ENCODE measurements at places on chromosomes 12 and 14. TPM values are rescaled to one million over a fixed set of nuclear protein-coding genes. Genes with fewer than 3 reads are reported as not detected.

DNA sequence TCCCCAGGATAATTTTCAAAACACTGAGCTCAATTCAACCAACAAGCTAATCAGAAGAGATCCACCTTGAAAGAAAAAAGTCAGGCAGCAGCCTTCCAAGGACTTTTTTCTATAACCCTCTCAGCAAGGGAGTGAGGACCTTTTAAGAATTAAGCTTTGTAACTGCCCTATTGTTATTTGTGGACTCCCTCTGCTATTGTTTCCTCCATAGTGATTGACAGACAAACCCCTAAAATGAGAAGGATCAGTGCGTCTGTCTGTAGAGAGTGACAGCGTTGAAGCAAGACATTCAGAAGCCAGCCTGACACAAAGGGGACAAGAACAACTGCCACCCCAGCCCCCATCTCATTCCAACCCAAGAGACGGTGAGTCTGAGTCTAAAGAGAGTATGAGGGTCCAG lies 30.3 kb upstream of the BTG1 start:
- no peak for DNase-seq

DNA sequence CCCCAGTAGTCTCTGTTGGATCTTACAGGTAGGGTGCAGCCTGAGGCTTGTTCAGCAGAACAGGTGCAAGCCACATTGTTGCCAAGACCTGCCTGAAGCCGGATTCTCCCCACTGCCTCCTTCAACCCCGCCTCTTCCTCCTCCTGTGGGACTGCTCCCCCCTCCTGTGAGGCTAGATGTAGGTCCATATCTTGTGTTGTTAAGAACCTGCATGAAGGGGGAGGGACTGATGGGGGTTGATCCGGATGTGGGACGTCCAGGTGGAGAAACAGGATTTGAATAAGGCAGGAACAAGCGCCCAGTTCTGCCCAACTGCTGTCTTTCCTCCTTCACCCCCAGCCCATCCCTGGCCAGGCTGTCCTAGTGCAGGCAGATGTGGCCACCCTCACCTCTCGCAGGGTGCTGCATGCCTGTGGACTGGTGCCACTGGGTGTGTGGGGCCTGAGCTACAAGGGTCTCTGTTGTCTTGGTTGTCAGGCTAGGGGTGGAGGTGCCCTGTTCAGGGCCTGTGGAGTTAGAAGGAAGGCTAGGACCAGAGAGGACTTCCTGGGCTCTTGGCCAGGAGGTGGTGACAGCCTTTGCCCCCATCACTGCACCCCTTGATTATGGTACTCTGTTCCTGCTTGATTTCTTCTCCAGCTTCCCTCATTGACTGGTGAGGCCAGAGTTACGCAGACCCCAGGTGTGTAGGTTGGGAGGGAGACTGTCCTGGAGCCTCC lies 1.4 kb downstream of the NR4A1 start:
- no peak for DNase-seq

- peak; percentile 53 for DNase-seq
Measured at GRCh38 chr12:64390275-64390851, at the start of gene C12orf56. Gene C12orf56, minus strand, starts transcription at chr12:64390758. Its CDS starts 193 bp downstream, at chr12:64390565.

PRKCH gene
- 5.3 TPM for total RNA-seq

AQP5 gene
- not detected for total RNA-seq

GRCh38 chr14:73240816-73241480 lies 3.6 kb downstream of the PAPLN start:
- DNase-seq, result no peak

DNA sequence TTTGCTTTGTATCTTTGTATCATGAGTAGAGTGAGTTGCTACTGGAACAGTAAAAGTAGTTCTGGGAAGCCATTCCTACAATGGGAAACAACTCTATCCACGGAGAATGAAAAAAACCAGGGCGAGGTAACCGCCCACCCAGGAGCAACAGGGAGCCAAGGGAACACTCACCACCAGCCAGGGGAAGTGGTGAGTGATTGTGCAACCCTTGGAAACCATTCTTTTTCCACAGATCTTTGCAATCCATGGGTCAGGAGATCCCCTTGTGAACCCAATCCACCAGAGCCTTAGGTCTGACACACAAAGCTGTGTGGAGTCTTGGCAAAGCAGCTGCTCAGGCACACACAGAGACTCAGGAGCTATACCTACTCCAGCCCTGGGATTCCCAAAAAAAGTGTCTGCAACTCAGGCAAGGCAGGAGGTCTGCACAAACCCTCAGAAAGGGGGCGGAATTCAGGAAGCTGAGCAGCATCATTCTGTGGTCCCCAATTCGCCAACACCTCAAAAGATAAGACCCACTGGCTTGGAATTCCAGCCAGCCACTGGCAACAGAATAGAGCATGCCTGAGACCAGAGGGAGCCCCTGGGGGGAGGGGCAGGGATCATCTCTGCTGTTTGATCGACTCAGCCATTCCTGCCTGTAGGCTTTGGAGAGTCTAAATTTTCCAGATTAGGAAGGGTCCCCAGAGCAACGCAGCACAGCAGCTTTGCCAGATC lies 52.1 kb upstream of the PPFIA2 start:
- DNase-seq, result peak; percentile 14

GRCh38 chr12:25052196-25052913 lies 103.5 kb upstream of the BCAT1 start:
- no peak for DNase-seq

SYT1 gene
- not detected for total RNA-seq

ASIC1 gene
- 1.7 TPM for total RNA-seq

GRCh38 chr12:115132145-115132544 lies 448.2 kb upstream of the TBX3 start:
- DNase-seq, result no peak

DNA sequence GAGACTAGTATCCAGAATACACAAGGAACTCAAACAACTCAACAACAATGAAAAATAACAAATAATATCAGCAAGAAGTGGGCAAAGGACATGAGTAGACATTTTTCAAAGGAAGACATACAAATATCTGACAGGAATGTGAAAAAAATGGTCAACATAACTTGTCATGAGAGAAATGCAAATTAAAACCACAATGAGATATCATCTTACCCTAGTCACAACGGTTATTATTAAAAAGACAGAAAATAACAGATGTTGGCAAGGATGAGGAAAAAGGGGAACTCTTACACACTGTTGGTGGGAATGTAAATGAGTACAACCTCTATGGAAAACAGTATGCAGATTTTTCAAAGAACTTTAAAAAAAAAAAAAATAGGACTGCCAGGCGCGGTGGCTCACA lies 20.4 kb downstream of the VWF start:
- no peak for DNase-seq

DNA sequence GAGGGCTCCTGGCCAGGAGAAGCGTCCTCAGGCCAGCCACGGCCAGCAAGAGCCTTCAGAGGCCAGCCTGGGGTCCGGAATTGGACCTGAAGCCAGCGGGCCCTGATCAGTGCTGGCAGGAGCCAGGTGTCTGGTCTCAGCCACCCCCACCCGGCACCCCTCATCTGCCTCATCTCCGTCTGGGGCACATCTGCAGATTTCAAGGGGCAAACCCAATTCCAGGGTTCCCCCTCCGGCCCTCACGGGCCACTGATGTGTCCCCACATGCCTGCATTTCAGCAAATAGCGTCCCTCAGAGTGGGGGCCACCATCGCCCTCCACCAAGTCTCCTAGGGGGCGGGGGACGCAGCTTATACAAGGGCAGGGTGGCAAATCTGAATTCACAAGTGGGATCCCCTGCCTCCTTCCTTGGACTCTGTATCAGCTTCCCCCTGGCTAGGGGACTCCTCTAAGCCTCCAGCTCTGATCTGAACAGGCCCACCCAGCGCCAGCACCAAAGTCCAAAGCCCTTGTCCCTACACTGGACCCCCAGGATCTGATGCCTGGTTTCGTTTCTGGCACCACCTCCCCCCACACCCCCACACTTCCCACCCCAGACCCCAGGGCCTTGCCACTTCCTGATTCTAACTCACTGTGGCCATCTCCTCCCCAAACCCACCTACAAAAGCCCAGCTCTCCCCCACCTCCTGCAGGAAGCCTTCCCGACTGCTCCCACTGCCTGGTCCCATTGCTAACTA lies 10.1 kb downstream of the TMEM179 start:
- DNase-seq, result no peak

WNT5B gene
- total RNA-seq, result 208 TPM

- DNase-seq, result peak; percentile 68
Measured at GRCh38 chr14:99562856-99563748, 40.9 kb downstream of the CCDC85C start.

DNA sequence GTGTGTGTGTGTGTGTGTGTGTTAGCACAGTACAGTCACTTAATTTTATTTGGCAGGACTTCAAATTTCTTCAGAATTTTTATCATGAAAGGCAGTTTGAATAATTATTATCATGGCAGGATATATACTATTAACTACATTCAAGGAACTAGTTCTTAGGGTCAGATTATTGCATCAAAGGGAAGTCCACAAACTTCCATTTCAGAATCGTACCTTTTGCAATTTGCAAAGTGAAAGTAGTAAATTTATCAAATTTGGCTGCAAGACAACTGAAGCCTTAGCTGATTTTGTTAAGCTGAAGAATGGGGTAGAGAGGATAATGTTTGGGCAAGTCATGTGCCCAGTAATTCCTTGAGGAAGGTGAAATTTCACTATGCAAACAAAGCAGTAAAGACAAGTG lies 68.2 kb downstream of the PLEKHG7 start:
- DNase-seq, result no peak

- no peak for DNase-seq
Measured at GRCh38 chr12:57342207-57342691, 88.6 kb downstream of the R3HDM2 start.

DNA sequence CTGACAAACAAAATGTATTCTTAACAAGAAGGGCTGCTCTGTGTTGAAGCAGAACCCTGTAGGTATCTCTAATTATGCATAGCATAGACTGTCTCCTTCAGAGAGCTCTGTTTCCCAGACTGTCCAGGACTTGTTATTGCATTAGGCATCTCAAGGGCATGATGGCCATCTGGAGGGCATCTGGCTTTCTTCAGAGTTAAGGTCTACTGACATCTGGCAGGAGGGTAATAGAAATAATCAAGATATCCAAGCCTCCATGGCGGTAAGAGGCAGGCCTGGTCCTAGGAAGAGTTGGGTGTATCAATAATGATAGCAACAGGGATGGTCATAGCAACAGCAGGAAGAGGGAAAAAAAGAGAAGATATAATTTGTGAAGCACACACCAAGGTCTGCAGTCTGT lies 161.2 kb downstream of the TTC8 start:
- DNase-seq, result no peak

AMN1 gene
- total RNA-seq, result 23.6 TPM

KRT79 gene
- not detected for total RNA-seq

TOGARAM1 gene
- total RNA-seq, result 3.4 TPM

DNA sequence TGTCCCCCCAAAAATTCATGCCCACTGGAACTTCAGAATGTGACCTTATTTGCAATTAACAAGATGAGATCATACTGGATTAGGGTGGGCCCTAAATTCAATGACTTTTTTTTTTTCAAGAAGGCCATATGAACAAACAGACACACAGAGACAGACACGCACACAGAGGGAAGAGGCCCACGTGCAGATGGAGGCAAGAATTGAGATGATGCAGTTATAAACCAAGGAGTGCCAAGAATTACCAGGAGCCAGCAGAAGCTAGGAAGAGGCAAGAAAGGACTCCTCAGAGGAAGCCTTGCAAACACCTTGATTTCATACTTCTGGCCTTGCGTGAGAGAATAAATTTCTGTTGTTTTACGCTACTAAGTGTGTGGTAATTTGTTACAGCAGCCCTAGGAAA lies 33.4 kb downstream of the NELL2 start:
- no peak for DNase-seq

DNA sequence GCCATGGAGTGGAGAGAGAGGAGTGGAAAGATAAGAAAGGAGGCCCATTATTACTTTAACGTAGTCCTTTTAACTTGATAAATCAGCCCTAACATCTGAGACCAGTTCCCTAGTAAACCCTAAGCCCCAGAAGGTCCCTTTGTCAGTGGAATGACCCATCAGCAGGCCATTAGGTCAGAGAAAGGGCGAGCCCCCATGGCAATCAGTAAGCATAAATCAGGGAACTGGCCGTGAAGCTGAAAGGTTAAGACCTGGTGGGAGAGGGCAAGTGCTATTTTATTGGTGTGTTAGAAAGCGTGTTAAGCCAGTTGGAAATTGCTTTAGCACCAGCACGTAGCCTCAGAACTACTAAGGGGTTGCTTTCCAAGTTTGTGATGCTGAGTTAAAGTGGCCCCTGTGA lies 708.0 kb downstream of the BCL11B start:
- DNase-seq, result no peak

DNA sequence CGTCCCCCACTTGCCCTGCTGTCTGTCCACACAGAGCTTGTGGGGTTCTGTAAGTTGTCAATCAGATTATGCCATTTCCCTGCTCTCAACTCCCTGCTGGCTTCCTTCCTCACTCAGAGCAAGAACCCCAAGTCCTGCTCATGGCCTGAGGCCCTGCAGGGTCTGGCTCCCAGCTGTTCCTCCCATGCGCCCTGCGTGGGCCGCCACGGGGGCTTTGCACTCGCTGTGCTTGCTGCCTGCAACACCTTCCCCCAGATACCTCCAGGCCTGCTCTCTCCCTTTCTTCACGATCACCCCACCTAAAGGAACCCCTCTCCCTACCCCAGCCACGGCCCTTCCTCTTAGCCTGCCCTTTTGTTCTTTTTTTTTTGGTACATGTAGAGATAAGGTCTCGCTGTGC lies 234.6 kb downstream of the AACS start:
- no peak for DNase-seq
